Frontal cortex (tissue), 4 donors: ENCODE measurements at places on chromosomes 7 and 10. TPM values are rescaled to one million over a fixed set of nuclear protein-coding genes. Genes with fewer than 3 reads are reported as not detected.

The MORN4 gene
- 35.5 TPM for total RNA-seq

DNA sequence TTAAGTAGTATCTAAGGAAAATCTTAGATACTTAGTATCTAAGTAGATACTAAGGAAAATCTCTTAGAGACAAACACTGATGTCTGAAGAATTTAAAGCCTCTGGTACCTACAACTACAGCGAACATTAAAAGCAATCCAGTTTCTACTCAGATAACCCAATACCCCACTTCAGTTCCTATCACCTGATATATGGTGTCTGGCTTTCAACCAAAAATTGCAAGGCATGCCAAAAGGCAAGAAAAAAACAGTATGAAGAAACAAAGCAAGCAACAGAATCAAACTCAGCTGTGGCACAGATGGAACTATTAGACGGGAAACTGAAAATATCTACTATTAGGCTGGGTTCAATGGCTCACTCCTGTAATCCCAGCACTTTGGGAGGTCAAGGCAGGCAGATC, 31.1 kb downstream of the ARHGAP12 start:
- DNase-seq, result no peak

The PNLIPRP3 gene
- total RNA-seq, result not detected

DNA sequence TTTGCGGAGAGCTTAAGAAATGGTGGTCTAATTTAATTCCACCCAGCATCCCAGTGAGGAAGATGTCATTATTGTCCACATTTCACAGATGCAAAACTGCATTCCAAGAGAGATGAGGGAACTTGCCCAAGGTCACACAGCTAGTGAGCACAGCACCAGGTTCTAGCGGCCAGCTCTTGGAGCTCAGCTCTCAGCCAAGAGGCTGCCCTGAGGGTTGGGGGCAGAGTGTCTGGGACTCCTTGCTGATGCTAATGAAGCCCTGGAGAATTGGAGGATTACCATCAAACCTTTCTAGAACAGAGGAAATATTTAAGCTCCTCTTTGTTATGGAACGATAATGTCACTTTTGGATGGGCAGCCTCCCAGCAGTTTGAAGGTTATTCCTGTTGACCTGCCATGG, 48.0 kb downstream of the PLPP4 start:
- DNase-seq, result no peak

The GRID1 gene
- total RNA-seq, result 12.6 TPM

The TMEM236 gene
- total RNA-seq, result under 0.01 TPM

The CCDC7 gene
- 236 TPM for total RNA-seq

The GRID2IP gene
- total RNA-seq, result 0.41 TPM

- no peak for DNase-seq
Observed at GRCh38 chr7:84528756-84529479, 334.3 kb upstream of the SEMA3A start.
